Glutamatergic neuron (in vitro differentiated cells): ENCODE measurements at places on chromosomes 13 and 19.

GRCh38 chr13:48782429-48782840 is 128.7 kb downstream of the CYSLTR2 start:
- no peak for DNase-seq

DNA sequence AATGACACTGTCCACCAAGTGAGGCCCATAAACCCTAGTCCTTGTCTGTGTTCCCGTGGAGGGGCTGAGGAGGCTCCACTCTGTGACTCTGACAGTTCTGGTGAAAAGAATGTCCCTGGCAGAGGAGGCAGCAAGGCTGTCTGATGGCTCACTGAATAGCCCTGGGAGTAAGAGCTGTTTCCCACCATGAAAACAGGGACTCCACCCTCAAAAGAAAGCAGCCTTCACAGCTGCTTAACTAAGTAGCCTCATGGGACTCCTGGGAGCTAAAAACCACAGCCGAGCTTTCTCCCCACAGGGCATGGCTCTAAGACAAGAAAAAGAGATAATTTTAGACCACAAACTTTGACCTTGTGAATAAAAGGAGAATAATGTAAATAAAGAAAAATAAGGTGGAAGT is 135.1 kb upstream of the FRY start:
- peak; percentile 24 for DNase-seq

DNA sequence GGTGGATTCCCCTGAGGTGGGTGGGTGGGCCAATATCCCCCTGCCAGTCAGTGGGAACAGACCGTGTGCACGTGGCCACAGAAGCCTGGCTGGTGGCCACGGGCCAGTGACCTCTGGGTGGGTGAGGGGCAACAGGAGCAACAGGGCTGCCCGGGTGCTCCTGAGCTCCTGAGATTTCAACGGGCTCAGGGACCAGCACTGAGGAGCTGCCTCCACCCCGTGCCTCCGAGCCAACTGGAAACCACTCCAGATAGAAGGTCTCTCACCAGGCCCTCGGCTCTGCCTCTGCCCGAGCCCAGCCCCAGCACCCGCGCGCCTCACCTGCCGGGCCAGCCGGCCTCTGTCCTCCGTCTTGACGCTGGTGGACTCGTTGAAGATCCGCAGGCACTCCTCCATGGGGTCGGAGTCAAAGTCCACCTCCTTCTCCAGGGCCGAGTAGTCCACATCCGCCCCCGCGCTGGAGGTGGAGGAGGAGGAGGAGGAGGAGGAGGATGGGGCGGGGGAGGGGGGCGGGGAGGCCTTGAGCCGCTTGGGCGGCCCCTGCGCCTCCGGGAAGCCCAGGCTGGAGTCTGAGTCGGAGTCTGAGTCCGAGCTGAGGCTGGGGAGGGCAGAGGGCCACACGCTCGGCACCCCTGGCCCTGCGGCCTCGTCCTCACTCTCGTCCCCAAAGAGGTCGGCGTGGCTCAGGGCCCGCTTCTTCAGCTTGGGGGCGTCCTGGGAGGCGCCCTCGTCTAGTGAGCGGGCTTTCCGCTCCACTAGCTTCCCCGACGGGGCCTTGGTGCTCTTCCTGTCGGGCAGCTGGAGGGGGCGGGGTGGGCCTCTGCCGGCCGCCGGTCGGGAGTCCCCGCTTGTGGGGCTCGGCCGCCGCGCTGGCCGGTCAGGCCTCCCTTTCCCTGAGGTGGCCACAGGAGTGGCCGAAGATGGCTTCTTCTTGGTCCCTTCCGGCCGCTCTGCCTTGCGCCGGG is 14.8 kb upstream of the ATP8B3 start:
- peak; percentile 38 for DNase-seq

DNA sequence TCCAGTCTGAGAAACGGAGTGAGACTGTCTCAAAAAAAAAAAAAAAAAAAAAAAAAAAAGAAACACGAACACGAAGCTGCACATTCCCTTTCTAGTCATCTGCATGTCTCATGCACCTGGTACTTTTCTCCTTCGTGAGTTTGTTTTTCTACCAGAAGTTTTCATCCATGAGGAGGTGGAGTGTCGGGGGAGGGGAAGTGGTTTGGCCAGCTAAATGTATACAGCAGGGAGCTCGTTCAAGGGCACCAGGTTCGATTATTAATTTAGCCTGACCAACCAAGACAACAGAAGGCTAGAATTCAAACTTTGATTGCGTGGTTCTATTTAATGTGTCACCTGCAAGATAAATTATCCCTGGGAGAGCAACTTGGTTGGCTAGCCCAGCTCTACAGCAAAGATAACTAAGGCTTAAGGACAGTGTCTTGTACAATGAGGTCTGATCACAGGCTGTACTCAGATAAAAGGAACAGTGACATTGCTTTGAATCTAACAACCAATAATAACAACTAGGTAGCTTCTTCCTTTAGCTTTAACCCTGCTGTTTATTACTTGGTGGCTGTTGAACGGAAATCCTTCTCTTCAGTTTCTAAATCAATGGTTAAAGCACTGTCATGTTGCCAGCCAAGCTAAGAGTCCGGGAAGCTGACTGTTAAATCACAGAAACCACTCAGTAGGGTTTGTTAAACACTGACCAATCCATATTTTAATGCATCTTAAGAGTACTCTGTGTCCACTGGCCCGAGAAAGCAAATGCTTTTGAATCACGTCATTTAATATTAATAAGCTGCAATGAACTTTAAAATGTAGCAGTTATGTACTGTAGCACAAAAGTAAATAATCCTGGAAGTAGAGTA is 98.4 kb upstream of the STARD13 start:
- no peak for DNase-seq

DNA sequence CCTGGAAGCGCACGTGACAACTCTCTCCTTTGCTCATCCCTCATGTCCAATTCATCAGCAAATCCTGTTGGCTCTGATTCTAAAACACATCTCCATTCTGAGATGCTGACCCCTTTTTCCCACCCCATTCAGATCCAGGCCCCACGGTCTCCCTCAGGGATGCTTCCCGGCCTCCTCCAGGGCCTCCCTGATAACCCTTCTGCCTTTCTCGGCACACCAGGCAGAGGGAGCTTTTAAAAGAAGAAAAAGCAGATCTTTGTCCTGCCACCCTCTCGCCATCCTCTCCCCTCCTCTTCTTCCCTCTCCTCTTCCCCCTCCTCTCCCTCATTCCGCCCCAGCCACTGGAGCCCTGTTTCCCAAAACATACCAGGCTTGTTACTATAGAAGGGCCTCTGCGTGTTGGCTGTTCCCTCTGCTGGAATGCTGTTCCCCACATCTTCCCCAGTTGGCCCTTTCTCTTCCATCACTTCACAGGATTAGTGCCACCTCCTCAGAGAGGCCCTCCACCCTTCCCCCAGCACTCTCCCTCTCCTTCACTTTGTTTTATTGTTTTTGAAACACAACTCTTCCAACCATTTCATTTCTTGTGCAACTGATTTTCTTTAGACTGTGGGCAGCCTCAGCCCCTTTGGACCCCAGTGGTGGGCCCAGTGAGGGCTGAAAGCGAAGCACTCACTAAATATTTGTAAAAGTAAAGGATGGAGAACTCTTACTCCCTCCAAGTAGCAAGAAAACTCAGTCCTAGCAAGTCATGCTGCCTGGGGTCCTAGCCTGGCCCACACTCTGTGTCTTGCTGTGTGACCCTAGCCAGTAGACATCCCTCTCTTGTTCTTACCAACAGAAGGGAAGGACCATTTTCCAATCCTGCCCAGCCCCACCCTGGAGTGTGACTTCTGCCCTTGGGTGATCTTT is 2.5 kb upstream of the CRLF1 start:
- no peak for DNase-seq

GRCh38 chr19:5406816-5407215 is 48.4 kb upstream of the ZNRF4 start:
- no peak for DNase-seq

GRCh38 chr19:8085598-8086408 is 33.2 kb downstream of the CCL25 start:
- no peak for DNase-seq

DNA sequence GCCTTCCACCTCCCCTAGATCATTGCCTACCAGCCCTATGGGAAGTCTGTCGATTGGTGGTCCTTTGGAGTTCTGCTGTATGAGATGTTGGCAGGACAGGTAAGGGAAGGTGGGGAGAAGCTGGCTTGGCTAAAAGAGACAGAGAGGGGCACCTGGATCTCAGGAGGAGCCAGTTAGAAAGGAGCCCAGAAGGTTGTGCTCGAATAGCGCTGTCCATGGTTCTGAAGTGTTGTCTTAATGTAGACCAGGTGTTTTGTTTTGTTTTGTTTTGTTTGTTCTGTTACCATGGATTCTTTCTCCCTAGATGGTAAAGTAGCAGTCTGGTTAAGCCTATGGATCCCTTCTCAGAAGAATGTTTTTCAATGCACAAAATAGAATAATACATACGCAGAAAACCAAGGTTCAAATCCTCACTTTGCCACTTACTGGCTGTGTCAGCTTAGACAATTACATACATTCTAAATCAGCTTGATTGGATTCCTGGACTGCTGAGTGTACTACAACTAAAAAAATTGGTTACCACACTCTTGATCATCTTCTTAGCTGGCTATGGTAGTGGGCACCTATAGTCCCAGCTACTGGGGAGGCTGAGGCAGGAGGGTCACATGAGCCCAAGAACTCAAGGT is 5.9 kb upstream of the CACNG7 start:
- DNase-seq: no peak
